ENCODE measurements at places on chromosomes 13 and 19.

GRCh38 chr13:75271846-75272245, 210.1 kb downstream of the TBC1D4 start:
- DNase-seq = no peak

GRCh38 chr13:67100730-67101129, 129.4 kb downstream of the PCDH9 start:
- DNase-seq = peak; percentile 46

DNA sequence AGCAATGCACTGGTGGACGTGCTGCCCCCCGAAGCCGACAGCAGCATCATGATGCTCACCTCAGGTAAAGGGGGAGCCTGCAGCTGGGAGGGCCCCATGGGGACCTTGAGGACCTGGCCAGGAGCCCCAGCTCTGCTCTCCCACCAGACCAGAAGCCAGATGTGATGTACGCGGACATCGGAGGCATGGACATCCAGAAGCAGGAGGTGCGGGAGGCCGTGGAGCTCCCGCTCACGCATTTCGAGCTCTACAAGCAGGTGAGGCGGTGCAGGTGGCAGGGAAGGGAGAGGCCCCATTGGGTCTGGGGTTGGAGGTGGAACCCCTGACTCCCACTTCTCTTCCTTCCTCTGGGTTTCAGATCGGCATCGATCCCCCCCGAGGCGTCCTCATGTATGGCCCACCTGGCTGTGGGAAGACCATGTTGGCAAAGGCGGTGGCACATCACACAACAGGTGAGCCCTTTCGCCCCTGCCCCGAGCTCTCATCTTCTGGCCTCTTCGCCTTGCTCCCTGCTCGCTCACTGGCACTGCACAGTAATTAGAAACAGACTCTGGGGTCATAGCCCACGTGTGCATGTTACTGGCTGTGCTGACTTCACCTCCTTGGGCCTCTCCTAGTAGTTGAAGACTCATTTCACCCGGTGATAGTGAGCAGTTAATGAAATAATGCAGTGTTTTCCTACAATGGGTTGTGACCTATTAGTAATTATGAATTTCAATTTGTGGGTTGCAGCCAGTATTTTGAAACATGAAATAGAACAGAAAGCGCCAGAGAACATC, 3.6 kb downstream of the PSMC4 start:
- DNase-seq = no peak

DNA sequence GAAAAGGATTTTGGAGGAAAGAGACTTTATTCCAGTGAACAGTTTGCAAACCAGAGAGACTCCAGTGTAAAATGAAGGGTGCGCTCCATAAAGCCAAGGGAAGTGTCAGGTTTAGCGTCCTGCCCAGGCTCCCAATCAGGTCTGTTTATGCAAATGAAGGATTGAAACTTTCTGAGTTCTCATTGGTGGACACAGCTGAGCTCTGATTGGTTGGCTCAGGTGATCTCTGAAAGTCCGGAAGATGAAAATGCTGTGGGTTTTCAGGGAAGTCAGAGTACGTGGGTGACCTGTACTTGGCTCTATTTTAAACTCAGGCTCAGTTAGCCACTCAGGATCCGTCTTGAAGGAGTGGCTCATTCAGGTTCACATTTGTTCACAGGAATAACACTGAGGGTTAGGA, 28.7 kb upstream of the CD33 start:
- no peak for DNase-seq
